ENCODE measurements at places on chromosomes 6 and 20.

GRCh38 chr6:84329077-84329476 is 101.6 kb upstream of the CEP162 start:
- no peak overlapping the region for H3K4me3 ChIP-seq
- no peak for DNase-seq
- H3K4me1 ChIP-seq, result no peaks in the 10 kb centered on the region
- H3K27me3 ChIP-seq, result no peaks in the 10 kb centered on the region
- no peak overlapping the region for H3K27ac ChIP-seq

GRCh38 chr6:104580452-104580851 is 279.3 kb downstream of the HACE1 start:
- no peaks in the 10 kb centered on the region for H3K27me3 ChIP-seq
- no peak for DNase-seq
- H3K4me3 ChIP-seq, result no peak overlapping the region
- no peaks in the 10 kb centered on the region for H3K4me1 ChIP-seq
- no peaks in the 10 kb centered on the region for H3K36me3 ChIP-seq

DNA sequence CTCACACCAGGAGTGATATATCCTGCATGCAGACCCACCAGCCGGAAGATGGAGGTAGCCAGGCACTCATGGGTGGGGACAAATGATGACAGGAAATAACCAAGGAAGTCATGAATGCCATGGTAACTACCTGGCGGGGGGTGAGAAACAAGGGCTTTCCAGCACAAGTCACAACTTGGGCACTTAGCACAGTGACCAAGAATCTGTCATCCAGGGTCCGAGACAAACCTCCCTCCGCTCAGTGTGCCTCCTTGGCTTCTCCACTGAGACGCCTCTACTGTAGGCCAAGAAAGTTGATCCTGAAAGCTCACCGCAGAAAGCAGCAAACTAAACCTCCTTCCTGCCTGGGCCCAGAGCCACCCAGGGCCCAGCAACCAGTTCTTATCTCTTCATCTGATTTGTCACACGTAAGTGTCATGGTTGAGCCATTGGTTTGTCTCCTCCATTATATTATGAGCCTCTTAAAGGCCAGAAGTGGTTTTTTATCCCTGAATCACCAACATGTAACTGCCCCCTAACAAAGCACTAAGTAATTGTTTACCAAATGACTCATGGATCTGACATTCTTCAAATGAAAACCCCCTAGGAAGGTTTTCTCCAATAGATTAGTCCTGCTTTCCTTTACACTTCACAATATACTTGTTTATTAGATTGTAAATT is 84.3 kb upstream of the TAB2 start:
- no peak overlapping the region for H3K27ac ChIP-seq
- H3K36me3 ChIP-seq, result no peaks in the 10 kb centered on the region
- DNase-seq, result no peak

DNA sequence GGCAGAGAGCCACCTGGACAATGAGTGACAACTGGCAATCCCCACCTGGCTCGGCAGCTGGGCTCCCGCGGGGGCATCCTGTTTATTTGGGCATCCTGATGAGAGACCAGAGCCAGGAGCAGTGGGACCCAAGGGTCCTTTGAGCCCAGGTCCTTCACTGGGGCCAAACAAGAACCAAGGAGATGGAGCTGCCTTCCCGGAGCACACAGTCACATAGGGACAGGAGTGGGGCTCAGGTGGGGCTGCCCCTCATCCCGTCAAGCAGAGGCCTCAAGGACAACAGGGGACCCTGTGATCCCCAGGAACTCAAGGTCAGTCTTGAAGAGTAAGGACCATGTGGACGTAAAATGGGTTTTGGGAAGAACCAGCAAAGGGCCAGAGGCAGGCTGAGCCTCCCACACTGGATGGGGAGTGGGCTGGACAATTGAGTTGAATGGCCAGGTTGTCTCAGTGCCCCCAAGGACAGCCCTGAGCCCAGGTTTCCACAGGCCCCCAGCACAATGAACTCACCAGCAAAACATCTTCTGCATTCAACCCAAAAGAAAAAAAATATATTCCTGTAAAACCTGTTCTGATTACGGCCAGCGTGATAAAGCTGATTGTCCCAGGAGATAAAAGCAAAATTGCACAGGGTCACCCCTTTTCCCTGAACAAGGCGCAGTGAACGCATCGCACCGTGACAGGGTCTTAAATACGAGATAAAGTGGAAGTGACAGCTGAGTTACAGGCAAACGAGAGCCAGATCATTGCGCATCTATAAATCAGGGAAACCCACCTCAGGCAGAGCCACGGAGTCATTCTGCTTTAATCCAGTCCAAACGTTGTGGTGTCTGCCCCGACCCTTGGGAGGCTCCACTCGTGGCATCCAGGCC is 86.2 kb downstream of the ANKRD60 start:
- no peaks in the 10 kb centered on the region for H3K36me3 ChIP-seq
- no peak overlapping the region for H3K4me3 ChIP-seq
- H3K27ac ChIP-seq, result no peak overlapping the region
- DNase-seq, result peak; percentile 14
- H3K27me3 ChIP-seq, result peaks cover 2% of the 10 kb centered on the region

- H3K4me1 ChIP-seq, result no peaks in the 10 kb centered on the region
- no peak for DNase-seq
- H3K27ac ChIP-seq, result no peak overlapping the region
- peaks cover 44% of the 10 kb centered on the region for H3K36me3 ChIP-seq
- H3K27me3 ChIP-seq, result no peaks in the 10 kb centered on the region
Observed at GRCh38 chr6:134921721-134922261, 28.1 kb downstream of the ALDH8A1 start.

DNA sequence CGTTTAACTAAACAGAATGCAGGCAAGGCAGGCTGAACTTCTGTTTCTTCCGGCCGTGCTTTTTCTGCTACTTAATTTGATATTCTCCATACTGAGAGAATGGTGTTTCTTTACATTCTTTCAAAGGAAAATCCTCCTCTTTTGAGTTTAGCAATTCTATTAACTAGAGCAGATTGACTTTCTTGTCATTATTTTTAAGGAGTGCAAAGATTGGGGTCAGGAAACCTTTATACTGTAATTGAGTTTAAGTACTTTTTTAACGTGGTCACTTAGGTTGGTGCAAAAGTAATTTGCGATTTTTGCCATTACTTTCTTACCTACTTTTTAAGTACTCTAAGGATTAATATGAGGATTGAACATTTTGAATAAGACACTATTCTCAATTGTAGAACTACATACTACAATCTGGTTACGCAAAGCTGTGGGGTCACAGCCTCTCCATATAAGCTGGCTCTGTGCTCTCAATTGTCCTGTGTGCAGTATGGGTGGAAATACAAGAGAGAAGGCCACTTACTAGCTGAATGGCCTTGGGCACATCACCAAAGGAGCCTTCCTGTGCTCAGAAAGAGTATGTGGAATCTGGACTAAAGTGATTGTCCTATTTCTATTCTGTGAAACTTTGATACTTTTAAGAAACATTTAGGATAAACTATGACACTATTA is 16.7 kb downstream of the HECA start:
- peaks cover 18% of the 10 kb centered on the region for H3K4me1 ChIP-seq
- H3K27ac ChIP-seq, result no peak overlapping the region
- H3K36me3 ChIP-seq, result no peaks in the 10 kb centered on the region
- H3K27me3 ChIP-seq, result no peaks in the 10 kb centered on the region
- no peak overlapping the region for H3K4me3 ChIP-seq
- no peak for DNase-seq

DNA sequence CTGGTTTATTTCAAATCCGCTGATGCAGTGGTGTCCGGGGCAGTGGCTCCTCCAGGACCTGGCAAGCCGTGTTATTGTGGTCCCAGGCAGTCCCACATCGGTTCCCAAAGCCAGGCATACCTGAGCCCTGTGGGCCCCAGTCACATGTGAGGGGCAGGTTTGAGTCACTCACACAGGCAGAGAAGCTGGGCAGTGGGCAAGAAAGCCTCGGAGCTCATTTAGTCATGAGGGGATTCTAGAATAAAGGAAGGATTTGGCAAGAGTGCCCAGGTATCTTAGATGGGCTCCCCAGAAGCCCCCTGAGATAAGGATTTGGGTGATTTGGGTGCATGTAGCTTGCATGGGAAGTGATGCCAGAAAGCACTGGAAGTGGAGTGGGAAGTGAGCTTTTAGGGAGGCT is 37.3 kb downstream of the SYNDIG1 start:
- H3K27ac ChIP-seq, result no peak overlapping the region
- no peaks in the 10 kb centered on the region for H3K27me3 ChIP-seq
- DNase-seq, result no peak
- no peaks in the 10 kb centered on the region for H3K36me3 ChIP-seq
- H3K4me3 ChIP-seq, result no peak overlapping the region
- no peaks in the 10 kb centered on the region for H3K4me1 ChIP-seq

GRCh38 chr6:125867483-125867942 is 76.8 kb downstream of the NCOA7 start:
- no peaks in the 10 kb centered on the region for H3K4me1 ChIP-seq
- H3K36me3 ChIP-seq, result no peaks in the 10 kb centered on the region
- H3K27me3 ChIP-seq, result no peaks in the 10 kb centered on the region
- H3K4me3 ChIP-seq, result no peak overlapping the region

- no peaks in the 10 kb centered on the region for H3K27me3 ChIP-seq
- H3K27ac ChIP-seq, result no peak overlapping the region
- no peak overlapping the region for H3K4me3 ChIP-seq
- no peaks in the 10 kb centered on the region for H3K36me3 ChIP-seq
- no peaks in the 10 kb centered on the region for H3K4me1 ChIP-seq
- no peak for DNase-seq
Observed at GRCh38 chr6:119891644-119892043, 542.1 kb upstream of the MAN1A1 start.

DNA sequence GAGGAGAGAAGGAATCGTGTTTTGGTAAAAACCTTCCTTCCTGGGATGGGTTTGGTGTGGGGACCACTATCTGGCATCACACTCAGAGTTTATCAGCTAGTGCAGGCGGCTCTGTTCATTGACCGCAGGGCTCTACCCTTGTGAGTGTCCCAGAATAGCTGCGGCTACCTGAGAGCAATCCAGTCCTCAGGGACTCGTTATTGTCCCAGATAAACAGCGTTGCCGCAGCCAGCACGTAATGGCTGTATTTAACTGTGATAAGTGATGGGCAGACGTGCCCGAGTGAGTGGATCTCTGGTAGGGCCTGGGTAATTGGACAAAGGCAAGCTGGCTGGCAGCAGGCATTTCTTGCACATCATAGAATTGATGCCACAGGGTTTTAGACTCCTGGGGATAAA is 163.3 kb downstream of the SOBP start:
- H3K27me3 ChIP-seq, result no peaks in the 10 kb centered on the region
- no peaks in the 10 kb centered on the region for H3K36me3 ChIP-seq
- no peaks in the 10 kb centered on the region for H3K4me1 ChIP-seq
- no peak overlapping the region for H3K27ac ChIP-seq
- DNase-seq, result no peak
